Non-pigmented ciliary epithelial cell (primary cell): ENCODE measurements at places on chromosomes 1 and 21.

- DNase-seq, result no peak
Observed at GRCh38 chr1:12067900-12068821, 5.1 kb downstream of the TNFRSF8 start.

DNA sequence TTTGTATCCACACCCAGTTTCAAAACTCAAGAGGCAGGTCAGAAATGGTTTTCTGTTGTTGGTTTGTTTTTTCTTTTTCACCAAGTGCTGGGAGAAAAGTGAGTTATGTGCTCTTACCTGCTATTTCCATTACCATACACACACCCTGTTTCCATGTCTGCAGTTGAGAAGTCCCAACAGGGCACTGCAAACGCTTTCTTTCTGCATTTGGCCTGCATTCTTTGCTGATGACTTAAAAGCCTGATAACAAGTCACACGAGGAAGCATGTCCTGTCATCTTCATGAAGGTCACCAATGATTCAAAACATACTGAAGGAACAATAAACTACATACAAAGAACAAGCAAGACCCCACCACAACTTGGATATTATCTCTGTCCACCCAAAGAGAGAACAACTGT is 24.8 kb upstream of the KCNE1 start:
- no peak for DNase-seq

DNA sequence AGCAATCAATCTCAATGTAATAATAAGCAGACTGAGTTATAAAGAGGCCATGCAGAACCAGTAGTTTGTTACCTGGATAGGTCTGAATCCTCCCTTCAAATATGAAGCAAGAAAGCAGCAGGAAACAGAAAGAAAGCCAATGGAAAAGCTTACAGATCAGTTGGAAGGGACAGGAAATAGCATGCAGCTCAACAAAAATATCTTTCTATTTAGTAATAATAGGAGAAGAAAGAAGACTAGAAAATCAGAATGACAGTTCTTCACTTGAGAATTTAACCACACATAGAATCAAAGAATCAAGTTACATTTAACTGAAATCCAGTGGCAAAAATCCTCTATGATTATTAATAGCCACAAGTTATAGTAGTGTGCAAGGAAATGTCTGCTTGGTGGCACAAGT is 194.4 kb downstream of the EIF4G3 start:
- peak; percentile 14 for DNase-seq

DNA sequence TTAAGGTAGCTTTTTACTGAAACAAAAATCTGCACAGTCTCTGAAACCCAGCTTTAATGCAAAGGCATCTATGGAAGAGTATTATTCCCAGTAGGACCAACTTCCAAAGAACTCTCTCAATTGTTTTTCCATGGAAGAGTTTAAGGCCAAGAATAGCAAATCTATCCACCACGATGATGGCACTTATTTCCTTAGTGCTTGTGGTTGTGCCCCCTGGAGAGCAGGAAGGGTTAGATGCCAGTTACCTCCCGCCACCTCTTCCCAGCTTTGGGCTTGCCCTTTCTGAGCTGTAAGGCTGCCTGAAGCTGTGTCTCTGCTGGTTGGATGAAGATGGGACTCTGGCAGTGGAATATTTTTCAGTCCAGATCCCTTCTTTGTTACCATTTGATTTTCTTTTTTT is 4.8 kb upstream of the ATP1A1 start:
- DNase-seq, result no peak

DNA sequence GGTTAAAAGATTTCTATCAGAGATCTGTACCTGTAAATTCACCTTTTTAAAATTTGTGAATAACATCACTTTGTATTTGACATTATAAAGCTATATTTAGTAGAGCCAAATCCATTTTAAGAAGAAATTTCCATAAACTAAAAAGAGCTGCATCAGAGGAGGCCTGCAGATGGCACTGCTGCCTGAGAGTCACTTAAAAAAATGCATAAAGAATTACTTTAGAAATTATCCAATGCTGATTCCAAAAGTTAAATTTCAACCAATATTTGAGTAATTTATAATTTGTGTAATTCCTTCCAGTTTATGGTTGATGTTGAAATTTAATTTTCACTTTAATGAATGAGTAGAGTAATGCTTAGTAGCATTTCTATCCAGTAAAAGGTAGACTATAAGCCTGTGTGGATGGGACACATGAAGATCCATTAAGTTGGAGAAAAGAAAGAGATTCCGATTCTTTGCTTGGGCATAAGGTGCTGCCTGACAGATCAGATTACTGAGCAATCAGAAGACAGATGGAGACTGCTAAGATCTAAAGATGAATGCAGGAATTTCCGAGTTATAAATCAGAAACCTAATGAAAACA is 20.7 kb upstream of the RPE65 start:
- DNase-seq, result no peak

GRCh38 chr1:154459080-154459479 is 42.9 kb upstream of the TDRD10 start:
- DNase-seq, result no peak

- DNase-seq, result no peak
Observed at GRCh38 chr1:4447778-4448420, 206.5 kb upstream of the AJAP1 start.

DNA sequence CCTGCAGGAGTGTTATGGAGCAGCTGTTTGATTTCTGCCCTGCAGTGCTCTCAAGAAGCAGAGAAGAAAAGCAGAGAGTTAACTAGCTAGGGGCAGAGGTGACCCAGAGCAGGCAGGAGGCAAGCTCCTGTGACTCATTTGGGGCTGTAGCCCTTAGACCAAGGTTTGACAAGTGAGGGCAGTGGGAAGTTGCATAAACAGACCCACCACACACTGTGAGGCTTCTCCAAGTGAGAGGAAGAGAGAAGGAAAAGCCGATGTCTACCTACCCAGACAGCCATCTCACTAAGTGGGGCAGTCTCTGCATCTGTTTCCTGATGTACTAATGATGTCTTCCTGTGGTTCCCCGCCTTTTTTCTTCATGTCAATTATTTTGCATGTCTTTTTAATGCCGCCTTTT is 159.9 kb upstream of the NR5A2 start:
- no peak for DNase-seq

GRCh38 chr1:40032240-40032891 is 8.2 kb upstream of the CAP1 start:
- DNase-seq, result no peak

GRCh38 chr1:6831366-6831765 is 46.1 kb downstream of the CAMTA1 start:
- no peak for DNase-seq

GRCh38 chr1:237181743-237182317 is 139.8 kb downstream of the RYR2 start:
- no peak for DNase-seq

DNA sequence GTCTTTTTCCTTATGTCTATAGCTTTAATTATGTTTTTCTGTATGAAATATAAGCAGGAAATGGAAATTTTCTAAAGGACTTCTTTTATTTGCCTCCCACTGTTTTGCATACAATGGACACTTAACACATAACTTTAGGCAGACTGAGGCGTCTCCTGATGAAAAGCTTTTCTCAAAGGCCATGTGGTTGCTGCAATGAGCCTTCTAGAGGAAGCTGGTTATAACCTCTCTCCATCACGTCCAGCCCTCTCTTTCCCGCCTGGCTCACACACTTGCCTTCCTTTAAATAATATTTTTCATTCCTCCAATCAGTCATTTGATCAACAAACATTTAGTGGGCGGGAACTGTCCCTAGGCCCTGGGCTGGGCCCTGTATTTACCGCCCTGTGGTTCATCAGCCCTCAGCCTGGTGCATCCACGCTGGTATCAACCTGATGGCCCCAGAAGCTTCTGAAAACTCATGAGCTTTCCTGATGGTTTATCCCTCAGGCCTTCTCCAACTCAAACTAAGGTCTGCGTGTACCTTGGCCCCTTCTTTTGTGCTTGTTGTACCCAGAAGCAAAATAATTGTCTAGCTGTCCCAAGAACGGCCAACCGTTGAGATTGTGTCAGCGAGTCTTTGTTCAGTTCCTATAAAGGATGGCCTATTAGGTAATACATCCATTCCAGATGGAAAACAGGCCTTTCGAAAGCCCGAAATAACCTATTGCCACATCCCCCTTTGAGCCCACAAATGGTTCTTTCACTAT is 75.3 kb upstream of the LYST start:
- no peak for DNase-seq

GRCh38 chr1:161179698-161180097 is 2.4 kb upstream of the B4GALT3 start:
- no peak for DNase-seq

DNA sequence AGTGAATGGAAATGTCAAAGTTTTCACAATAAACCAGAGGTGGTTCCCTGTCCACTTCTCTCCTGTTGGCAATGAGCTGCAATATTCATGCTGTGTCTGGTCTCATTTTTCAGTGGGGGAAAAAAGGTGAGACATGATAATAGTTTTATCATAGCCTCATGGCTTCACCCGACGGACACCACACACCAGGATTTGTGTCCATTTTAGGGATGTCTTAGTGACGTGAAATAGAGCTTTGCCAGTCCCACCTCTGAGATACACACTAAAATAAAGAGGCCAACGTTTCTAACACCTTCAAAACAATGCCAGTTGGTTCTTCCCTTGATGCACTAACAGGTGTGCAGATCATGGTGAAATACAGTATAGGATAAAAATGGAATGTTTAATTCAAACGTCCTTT is 91.5 kb upstream of the TLR5 start:
- DNase-seq, result no peak

DNA sequence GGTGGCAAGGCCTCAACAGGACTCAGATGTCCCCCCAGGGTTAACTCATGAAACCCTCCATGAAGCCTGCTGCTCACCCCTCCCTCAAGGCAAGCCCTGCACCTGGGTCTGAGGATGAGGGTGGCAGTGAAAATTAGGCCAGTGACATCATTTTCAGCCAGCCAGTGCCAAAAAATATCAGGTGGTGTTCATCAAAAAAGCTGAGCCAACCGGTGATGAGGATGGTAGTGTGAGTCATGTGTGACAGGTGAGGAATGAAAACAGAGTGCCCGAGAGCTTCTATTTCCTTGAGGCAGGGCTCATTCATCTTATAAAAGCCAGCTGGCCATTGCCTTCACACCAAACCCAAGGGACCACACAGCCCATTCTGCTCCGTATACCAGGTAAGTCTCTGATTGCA is at the start of gene SPRR1A:
SPRR1A (plus strand) TSS at position 339 of the 400 bp plus-strand sequence. CDS start 1,150 bp downstream, outside the sequence.
- no peak for DNase-seq

GRCh38 chr1:205939690-205940330 is 3.4 kb downstream of the SLC26A9 start:
- DNase-seq, result no peak

GRCh38 chr1:93722081-93723031 is 40.7 kb upstream of the BCAR3 start:
- DNase-seq, result no peak

GRCh38 chr1:104780470-104781078 is 1030.9 kb downstream of the AMY1C start:
- DNase-seq, result no peak

GRCh38 chr1:204723131-204723787 is 37.7 kb upstream of the LRRN2 start:
- DNase-seq, result no peak

GRCh38 chr21:18722193-18722592 is 318.6 kb upstream of the TMPRSS15 start:
- DNase-seq, result no peak

DNA sequence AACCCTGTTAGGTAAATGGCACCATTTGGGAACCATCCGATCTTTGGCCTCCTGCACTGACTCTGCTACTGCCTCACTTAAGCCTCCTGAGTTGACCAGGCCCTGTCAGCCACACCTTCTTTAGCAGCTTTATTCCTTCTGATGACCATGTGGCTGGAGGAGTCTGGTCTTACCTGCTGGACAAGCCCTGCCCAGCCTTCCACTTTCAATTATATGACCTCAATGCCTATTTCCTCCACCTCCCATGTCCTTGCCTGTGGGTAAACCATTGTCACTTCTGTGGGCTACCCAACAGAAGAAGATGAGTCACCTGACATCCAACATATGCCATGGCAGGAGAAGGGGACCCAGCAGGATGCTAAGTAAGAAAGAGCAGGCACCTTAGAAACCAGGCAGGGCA is 393.8 kb downstream of the NTNG1 start:
- DNase-seq, result no peak

- DNase-seq, result no peak
Observed at GRCh38 chr1:100249155-100249536, 488 bp downstream of the DBT start.

DNA sequence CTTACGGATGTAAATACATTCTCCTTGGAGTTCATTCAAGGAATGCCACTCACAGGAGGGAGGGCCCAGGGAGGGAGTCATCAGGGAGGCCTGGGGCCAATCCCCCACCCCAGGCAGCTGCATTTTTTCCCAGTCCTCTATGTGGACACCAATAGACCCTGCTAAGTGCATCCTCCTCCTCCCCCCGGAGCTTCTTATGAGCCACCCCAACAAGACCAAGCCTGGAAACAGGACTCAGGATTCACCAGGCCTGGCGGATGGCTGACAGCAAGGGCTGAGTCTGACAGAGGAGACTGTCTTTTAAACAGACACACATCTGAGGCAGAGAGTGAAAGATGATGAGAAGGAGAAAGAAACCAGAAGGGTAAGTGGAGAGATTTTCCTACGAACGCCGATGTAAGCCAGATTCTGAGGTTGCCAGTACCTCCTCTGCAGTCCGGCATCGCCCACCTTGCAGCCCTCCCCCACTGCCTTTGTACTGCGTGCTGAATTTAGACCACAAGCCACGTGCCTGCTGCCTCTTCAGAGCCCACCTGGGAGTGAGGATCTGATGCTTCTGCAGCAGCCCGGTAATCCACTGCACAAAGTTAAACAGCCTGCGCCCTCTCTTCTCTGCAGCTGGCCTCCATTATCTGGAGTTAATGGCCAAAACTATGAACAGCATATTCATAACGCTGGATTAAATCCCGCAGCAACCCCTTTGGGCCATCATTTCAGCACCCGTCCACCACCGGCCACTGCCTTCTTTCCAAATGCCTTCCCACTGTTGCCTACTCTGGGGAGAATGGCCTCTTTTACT is 17.6 kb upstream of the SFPQ start:
- no peak for DNase-seq

DNA sequence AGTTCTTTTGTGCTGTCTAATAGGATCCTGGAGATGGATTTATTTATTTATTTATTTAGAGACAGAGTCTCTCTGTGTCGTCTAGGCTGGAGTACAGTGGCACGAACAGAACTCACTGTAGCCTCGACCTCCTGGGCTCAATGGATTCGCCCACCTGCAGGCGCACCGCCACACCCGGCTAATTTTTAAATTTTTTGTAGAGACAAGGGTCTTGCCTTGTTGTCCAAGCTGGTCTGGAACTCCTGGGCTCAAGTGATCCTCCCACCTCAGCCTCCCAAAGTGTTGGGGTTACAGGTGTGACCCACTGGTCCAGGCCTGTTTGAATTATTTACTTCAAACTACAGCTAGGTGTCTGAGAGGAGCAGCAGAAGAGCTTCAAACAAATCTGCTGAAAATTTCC is 9.6 kb upstream of the SPEN start:
- DNase-seq, result no peak

DNA sequence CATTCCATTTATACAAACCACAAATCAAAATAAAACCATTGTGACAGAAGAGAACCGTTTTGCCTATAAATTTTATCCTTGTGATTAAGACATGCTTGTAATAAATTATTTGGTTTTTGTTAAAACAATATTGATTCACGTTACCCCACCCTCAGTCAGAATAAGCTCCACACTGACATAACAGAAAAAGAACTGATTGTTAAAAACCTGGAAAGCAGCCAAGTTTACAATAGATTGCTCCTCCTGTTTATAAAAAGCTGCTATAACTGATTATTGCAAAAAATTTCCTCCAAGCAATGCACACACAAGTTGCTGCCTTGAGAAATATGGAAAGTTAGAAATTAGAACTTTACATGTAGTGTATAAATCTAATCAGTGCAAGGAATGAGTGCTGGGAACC is 263.5 kb downstream of the SETD4 start:
- DNase-seq, result no peak
